ENCODE measurements at places on chromosomes 12 and 14. TPM values are rescaled to one million over a fixed set of nuclear protein-coding genes. Genes with fewer than 3 reads are reported as not detected.

Gene CAMKK2
- total RNA-seq, result 24.1 TPM

Gene CLEC4C
- not detected for total RNA-seq

Gene PMCH
- not detected for total RNA-seq

Gene SPIC
- total RNA-seq, result not detected

Gene PRIMA1
- total RNA-seq, result not detected

Gene RARG
- total RNA-seq, result 49.9 TPM

Gene MIP
- not detected for total RNA-seq

Gene P2RX4
- 42.4 TPM for total RNA-seq

Gene LETMD1
- total RNA-seq, result 46.1 TPM

Gene KERA
- total RNA-seq, result not detected

Gene GLIPR1L1
- not detected for total RNA-seq

Gene MMP17
- total RNA-seq, result 65.2 TPM

Gene RFLNA
- total RNA-seq, result 0.18 TPM

Gene SMCO3
- total RNA-seq, result not detected

Gene LRRC43
- total RNA-seq, result 11.5 TPM

Gene HOXC4
- total RNA-seq, result not detected

Gene SIX6
- total RNA-seq, result not detected

Gene B4GALNT1
- total RNA-seq, result 8.4 TPM

Gene ABCD2
- total RNA-seq, result 0.18 TPM

Gene RIMBP2
- total RNA-seq, result not detected

Gene KRT77
- total RNA-seq, result not detected

Gene PRH2
- not detected for total RNA-seq

Gene VDR
- 1.2 TPM for total RNA-seq

Gene GNG2
- total RNA-seq, result 38.6 TPM

Gene NOXRED1
- not detected for total RNA-seq

Gene A2M
- 6.6 TPM for total RNA-seq

Gene PPFIA2
- total RNA-seq, result 0.71 TPM

Gene SDR9C7
- total RNA-seq, result not detected

Gene CBLN3
- 2.8 TPM for total RNA-seq

Measured in myometrial cell (primary cell).